Cerebellar nuclear complex (tissue), 1 donor: ENCODE measurements at places on chromosomes 5 and 9.
A peak's percentile ranks its signal among the peaks of the same experiment; 100 is the strongest.

GRCh38 chr5:104526866-104527265 lies 964.3 kb upstream of the NUDT12 start:
- no peak for DNase-seq

DNA sequence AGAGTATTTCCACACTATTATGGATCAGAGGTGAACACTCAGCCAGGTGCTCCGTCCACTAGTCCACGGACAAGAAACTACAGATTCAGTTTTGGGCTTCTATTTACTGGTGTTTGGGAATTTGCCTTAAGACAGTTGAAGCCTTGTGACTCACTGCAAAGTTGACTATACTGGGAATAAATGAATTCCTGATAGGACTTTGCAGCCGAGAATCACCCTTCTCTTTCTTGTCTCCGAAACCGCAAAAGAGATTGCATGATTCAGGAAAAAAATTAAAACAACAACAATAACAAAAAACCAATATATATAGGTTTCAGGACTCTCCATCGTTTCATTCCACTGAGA lies 716 bp downstream of the TMEM171 start:
- DNase-seq = no peak

DNA sequence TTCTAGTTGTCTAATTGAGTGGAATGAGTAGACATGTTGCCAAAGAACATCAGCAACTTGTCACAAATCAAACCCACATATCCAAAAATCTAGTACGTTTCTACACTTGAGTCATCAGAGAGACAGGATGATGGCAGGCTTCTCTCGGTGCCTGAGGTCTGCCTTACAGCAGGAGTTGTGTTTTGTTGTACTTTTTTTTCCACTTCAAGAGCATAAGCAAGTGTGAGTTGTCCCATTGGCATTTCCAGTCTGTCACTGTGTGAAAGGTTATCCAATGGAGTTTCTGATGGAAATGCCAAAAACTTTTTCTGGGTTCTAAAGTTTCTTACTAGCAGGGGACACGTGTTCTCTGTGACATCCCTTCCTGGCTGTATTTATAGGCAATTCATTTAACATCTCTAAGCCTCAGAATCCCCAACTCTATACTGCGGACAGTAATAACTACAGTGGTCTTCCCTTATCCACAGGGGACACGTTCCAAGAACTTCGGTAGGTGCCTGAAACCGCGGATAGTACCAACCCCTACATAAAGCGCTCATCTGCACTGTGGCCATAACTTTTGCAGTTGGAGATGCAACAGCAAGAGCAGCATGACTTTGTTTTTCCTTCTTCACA lies 246.5 kb downstream of the SYK start:
- DNase-seq = no peak

- DNase-seq = peak; percentile 85
Observed at GRCh38 chr5:160418561-160419457, at the start of gene SLU7. SLU7 (minus strand) TSS chr5:160419081; CDS start chr5:160415294, 3,787 bp downstream.

GRCh38 chr5:127568166-127568565 lies 50.7 kb downstream of the PRRC1 start:
- no peak for DNase-seq

- DNase-seq = no peak
Observed at GRCh38 chr5:34452170-34452828, 203.8 kb upstream of the RAI14 start.

- no peak for DNase-seq
Observed at GRCh38 chr9:92562461-92562967, 26.7 kb upstream of the ECM2 start.

- no peak for DNase-seq
Observed at GRCh38 chr5:145979270-145980223, 43.2 kb downstream of the SH3RF2 start.

GRCh38 chr9:123763910-123764588 lies 165.9 kb downstream of the DENND1A start:
- DNase-seq = no peak

- DNase-seq = no peak
Observed at GRCh38 chr5:73946278-73946677, 320.3 kb downstream of the ARHGEF28 start.

DNA sequence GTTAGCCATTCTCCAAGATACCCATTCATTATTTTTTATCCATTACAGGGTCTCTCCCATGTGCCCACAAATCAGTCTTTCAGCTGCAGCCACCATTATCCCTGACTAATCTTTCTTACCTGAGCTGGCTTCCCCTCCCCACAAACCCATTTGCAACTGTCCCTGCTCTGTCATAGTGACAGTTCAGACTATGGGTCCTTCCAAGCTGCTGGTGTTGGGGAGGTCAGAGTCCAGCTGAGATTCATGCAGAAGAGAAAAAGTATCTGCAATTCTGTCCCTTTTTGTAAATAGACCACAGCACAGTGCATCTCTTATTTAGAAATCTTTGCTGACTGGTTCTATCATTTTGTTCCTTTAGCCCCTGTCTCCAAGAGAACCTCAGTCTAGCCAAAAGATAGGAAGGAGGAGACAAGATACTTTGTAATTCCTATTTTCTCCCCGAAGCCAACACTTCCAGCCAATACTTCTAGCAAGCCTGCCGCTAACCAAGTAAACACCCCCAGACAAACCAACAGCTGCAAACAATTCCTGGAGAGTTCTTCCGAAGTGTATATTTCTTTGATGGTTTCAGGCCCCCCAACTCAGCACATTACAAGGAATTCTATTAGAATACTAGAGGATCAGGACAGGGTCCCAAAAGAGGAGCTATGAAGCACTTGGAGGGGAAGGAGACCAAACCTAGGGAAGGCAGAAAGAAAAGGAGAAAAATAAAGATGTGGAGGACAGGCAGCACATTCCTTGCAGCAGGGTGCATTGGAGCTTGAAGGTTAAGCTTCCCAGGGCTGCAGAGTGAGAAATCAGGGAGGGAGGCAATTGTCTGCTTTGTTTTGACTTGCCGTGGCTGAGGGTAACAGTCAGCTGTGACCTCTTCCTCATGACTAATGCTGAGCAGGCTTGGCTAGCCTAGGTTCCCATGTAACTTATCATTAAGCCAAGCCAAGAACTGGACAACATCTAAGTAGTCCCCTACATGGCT lies 148.5 kb downstream of the SGCD start:
- DNase-seq = no peak

GRCh38 chr9:38018958-38019602 lies 49.9 kb downstream of the SHB start:
- DNase-seq = no peak

- DNase-seq = no peak
Observed at GRCh38 chr9:121862371-121863332, 211.2 kb downstream of the DAB2IP start.

- DNase-seq = no peak
Observed at GRCh38 chr5:78730300-78731094, 81.9 kb upstream of the LHFPL2 start.
